ENCODE measurements at places on chromosomes 4 and X.

- no peak for DNase-seq
Measured at GRCh38 chrX:46015653-46016052, 529.6 kb downstream of the ZNF674 start.

GRCh38 chr4:81792521-81792920 lies 320.8 kb upstream of the RASGEF1B start:
- DNase-seq: no peak

DNA sequence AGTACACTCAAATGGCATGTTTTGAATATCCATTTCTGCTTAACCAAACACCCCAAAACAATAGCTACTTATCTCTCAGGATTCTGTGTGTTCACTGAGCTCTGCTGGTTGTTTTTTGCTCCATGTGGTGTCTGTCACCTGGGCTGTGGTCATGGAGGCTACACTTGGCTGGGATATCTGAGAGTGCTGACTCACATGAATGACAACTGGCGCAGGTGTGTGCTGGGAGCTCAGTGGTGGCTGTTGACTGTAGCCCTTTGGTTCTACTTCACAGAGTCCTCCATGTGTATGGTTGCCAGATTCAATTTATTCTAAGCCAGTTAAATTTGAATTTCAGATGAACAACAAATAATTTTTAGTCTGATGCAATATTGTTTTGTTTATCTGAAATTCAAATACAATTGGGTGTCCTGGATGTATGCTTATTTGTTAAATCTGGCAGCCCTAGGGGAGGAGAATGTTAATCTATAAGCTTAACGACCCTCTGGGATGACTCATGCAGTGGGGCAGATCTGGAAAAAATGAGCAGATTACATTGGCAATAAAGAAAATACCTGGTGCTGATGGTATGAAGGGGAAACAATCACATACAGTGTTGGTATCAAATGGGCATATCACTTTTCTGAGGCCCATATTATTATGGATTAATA lies 28.2 kb upstream of the TCEAL4 start:
- no peak for DNase-seq

- no peak for DNase-seq
Measured at GRCh38 chrX:38365954-38366353, 13.6 kb downstream of the OTC start.

- DNase-seq: no peak
Measured at GRCh38 chr4:165718660-165719059, 154.4 kb upstream of the TLL1 start.

GRCh38 chr4:633976-634598 lies 8.7 kb downstream of the PDE6B start:
- DNase-seq: no peak

- DNase-seq: no peak
Measured at GRCh38 chr4:112327965-112328733, 31.0 kb downstream of the ALPK1 start.

DNA sequence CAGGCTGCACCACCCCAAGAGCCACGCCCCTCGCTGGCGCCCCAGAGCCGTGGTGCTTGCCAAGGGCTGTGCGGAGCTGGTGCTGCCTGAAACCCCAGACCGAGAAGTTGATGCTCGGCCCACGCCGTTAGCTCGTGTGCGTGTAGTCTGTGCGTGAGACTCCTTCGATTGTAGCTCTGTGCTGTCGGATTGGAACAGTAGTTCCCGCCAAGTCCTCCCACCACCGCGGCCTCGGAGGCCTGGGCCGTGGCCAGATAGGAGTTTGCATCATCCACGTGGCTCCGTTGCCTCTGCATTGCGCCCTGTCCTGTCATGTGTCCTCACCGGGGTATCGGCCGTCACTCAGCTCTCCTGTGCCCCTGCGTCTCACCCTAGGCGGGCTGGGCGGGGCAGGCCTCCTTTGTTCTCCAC lies 24.2 kb downstream of the TNIP2 start:
- no peak for DNase-seq

GRCh38 chr4:98030059-98030458 lies 113.2 kb downstream of the STPG2 start:
- DNase-seq: no peak

- DNase-seq: peak; percentile 58
Measured at GRCh38 chrX:72131317-72132294, at the start of gene RTL5. Gene RTL5 (minus strand): TSS chrX:72131915.

GRCh38 chr4:80266253-80266901 lies at the start of gene FGF5:
Gene FGF5 (plus strand): TSS chr4:80266664. CDS start chr4:80266825, 161 bp downstream.
- DNase-seq: peak; percentile 53

DNA sequence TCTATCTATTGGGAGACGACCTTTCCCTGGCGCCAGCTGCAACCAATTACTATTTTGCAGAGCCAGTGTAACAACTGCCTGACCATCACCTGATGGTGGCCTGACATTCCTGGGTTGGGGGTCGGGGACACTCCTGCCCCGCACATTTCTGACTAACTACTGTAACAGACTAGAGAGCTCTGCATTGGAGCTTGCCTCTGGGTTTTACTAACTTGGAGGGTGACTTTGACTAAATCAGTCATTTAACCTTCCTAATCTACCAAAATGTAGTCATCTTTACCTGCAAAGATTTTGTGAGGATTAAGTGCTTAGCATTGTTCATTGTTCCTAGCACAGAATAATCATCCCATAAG lies 37.5 kb upstream of the ABCG2 start:
- no peak for DNase-seq

DNA sequence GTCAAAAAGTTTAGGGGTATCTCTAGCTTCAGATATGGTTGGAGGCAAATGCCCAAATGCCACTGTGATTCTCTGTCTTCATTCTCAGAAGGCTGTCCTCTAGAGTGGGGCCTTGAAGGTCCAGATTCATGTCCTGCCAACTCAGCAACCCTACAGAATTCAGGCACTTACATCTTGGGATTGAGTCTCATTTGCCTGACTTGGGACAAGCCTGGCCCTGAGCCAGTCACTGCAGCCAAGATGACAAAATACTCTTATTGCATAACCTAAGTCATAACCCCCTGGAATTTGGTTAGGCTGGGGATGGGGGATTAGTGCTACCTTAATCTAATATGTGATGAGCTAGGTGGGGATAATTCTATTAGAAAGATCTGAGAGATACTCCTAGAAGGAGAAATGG lies 100.5 kb downstream of the AREG start:
- no peak for DNase-seq

GRCh38 chr4:51831133-51831532 lies 11.8 kb upstream of the DCUN1D4 start:
- DNase-seq: peak; percentile 67

GRCh38 chr4:35511851-35512250 lies 732.5 kb downstream of the ARAP2 start:
- no peak for DNase-seq

GRCh38 chr4:1566838-1567518 lies 117.1 kb downstream of the FAM53A start:
- no peak for DNase-seq

- no peak for DNase-seq
Measured at GRCh38 chrX:111270339-111270738, at the start of gene CAPN6. Gene CAPN6 (minus strand): TSS chrX:111270483. CDS start chrX:111263936, 6,547 bp downstream.

DNA sequence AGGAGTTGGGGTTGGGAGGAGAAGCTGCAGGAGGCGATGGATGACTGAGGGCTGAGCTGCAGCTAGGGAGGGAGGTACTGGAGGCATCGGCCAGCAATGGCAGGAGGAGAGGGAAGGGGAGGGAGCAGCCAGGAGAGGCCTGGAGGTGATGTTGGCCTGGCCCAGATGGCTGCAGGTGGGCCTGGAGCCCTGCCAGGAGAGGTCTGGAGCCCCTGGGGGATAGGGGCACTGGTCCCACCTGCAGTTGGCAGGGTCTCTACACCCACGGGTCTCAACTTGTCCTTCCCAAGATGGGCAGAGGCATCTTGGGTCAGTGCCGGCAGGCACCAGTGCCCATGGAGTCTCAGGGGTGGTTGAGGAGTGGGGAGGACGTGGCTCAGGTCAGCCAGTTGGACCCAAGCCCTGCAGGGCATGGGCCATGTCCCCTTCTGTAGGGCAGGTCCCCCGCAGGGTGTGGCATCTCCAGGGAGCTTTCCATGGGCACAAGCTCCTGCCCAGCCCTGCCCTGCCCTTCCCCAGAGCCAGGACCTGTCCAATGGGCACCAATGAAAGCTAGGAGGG lies 2.7 kb upstream of the MXD4 start:
- DNase-seq: no peak

- DNase-seq: no peak
Measured at GRCh38 chr4:145565328-145565727, 53.9 kb upstream of the MMAA start.

- peak; percentile 30 for DNase-seq
Measured at GRCh38 chrX:119654112-119654531, 38.8 kb downstream of the SEPTIN6 start.

DNA sequence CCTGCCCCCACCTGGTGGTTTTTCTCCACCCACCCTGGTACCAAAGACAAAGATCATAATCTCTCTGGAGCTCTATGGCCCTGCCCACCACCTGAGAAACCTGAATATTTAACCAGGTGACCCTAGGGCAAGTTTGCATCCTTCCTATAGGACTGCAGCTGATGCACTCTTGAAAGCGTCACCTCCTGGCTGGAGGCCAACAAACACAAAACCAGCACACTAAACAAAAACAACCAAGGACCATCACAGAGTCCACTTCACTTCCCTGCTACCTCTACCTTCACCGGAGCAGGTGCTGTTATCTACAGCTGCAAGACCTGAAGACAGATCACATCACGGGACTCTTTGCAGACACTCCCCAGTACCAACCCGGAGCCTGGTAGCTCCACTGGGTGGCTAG lies 296.7 kb upstream of the FGF13 start:
- DNase-seq: no peak

GRCh38 chr4:120506536-120506935 lies 416.0 kb downstream of the PRDM5 start:
- no peak for DNase-seq

- DNase-seq: no peak
Measured at GRCh38 chr4:156939801-156940200, 31.8 kb downstream of the PDGFC start.

DNA sequence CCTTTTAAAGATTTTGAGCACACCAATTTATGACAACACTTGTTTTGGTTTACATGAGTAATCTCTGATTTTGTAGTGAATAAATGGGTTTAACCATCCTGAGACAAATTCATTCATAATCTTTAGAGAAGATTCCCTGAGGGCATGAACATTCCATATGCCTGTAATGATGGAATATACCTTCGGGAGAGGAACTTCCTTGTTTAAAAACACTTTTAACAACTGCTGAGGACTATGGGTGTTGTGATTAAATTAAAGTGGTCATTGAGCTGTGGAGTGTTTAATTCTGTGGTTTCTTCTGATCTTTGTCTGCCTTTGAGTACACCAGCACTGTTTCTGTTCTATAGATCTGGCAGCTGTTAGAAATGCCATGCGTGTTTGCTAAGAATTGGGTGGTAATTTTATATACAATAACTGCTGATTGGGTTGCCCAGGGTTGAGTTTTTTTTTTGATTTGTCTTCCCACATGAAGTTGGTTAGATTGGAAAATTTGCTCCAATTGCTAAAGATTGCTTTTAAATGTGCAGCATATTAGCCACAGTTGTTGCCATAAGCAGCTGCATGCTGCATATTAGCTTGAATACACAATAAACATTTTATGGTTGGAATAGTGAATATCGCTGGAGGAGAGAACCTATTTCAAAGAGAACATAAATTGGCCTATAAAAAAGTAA lies 86.8 kb downstream of the DCLK2 start:
- DNase-seq: no peak

- no peak for DNase-seq
Measured at GRCh38 chr4:119632216-119632615, 3.6 kb upstream of the PDE5A start.

DNA sequence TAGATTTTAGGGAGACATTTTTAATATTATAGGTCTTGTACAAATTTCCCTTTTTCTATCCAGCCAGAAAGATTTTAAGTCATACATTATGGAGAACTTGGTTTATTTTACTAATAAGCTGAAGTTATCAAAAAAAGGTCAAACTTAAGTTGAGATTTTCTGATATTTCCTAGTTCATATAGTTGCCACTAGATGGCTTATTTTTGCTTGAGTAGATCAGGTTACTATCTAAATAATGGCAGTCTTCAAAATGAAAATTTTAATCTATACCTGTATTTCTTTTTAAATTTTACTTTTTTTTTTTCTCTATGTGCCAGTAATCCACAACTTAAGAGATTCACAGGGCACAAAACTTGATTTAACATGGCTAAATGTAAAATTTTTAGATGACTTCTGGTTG lies 52.3 kb downstream of the USP9X start:
- no peak for DNase-seq

GRCh38 chrX:148271263-148271662 lies 229.2 kb upstream of the AFF2 start:
- no peak for DNase-seq

GRCh38 chr4:36914106-36914505 lies 330.4 kb upstream of the NWD2 start:
- no peak for DNase-seq

GRCh38 chr4:109429545-109429944 lies 4.1 kb upstream of the SEC24B start:
- no peak for DNase-seq

DNA sequence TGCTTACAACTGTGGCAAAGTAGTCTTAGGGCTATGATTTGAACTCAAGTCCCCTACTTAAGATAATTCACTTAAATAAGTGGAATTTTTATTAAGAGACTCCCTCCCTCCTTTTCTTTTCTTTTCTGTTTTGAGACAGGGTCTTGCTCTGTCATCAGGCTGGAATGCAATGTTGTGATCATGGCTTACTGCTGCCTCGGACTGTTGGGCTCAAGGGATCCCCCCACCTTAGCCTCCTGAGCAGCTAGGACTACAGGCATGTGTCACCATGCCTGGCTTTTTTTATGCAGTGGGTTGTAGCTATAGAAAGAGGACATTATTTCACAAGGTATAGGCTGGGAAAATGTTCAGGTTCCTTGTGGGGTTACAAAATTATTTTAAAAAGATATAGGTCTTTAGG lies 19.2 kb downstream of the DIAPH2 start:
- no peak for DNase-seq

DNA sequence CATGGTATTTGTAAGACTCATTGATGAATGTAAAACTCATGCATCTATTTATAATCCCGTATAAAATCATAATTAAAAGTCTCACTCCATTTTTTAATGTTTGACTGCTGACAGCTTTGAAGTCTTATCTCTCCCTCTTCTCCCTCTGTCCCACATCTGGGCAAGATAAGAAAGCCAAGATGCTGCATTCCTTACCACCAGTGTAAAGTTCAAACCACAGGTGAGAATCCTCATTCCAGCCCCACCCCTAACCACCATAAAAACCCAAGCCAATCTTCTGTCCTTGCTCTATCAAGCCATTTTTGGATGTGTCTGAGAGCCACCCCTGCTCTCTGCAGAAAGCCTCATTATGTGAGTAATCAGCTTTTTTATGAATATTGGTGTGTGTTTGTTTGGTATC lies 59.3 kb upstream of the MAGED1 start:
- DNase-seq: no peak

DNA sequence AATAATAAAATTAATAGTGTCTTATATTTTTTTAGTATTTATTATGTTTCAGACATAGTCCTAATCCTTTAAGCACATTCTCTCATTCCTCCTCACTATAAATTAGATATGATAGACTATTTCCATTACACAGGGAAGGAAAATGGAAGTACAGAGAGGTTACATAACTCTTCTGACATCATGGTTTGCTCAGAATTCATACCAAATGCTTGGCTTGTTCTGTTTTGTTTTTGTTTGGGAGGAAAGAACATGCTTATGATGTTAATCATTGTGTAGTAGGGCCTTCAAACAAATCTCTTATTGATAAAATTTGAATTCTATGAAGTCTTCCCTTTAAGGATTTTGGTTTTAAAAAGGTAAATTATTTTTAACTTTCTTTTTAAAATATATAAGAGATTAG lies 59.5 kb downstream of the RXFP1 start:
- no peak for DNase-seq

- DNase-seq: no peak
Measured at GRCh38 chr4:66575008-66575696, 904.9 kb upstream of the EPHA5 start.

GRCh38 chr4:182560358-182560757 lies 317.2 kb downstream of the TENM3 start:
- no peak for DNase-seq

Measured in stimulated activated CD4-positive, alpha-beta T cell treated with anti-CD3 and anti-CD28 coated beads, Interleukin-2, amount 100 ng/mL, for 24 hours (primary cell).